Thymus (tissue), 14 donors: ENCODE measurements at places on chromosomes 16 and 17. TPM values are rescaled to one million over a fixed set of nuclear protein-coding genes. Genes with fewer than 3 reads are reported as not detected.

The SPAG5 gene
- 46.0 TPM for total RNA-seq

The CMTM4 gene
- total RNA-seq, result 2.2 TPM

The B3GNT9 gene
- 1.3 TPM for total RNA-seq

The HSD11B2 gene
- 0.09 TPM for total RNA-seq

The MT1E gene
- total RNA-seq, result 2.1 TPM

The CCL4 gene
- total RNA-seq, result 7.3 TPM

The KRTAP9-2 gene
- total RNA-seq, result not detected

The TBX6 gene
- 0.52 TPM for total RNA-seq

The TBC1D3 gene
- total RNA-seq, result not detected

The SLFN12 gene
- total RNA-seq, result 9.7 TPM

The GALR2 gene
- 0.09 TPM for total RNA-seq

The USH1G gene
- 0.09 TPM for total RNA-seq

The FADS6 gene
- total RNA-seq, result 0.14 TPM

The PCGF2 gene
- total RNA-seq, result 1.4 TPM

The KRTAP4-6 gene
- not detected for total RNA-seq

The NETO2 gene
- 10.1 TPM for total RNA-seq

The CHAD gene
- 0.05 TPM for total RNA-seq

The PERCC1 gene
- not detected for total RNA-seq

The ZNF205 gene
- 4.6 TPM for total RNA-seq

The NOTUM gene
- 0.66 TPM for total RNA-seq

The NTN3 gene
- total RNA-seq, result 0.71 TPM

The C16orf74 gene
- total RNA-seq, result 1.5 TPM

The PGAP6 gene
- 22.1 TPM for total RNA-seq

The UTP4 gene
- total RNA-seq, result 18.5 TPM

The BANP gene
- 29.7 TPM for total RNA-seq

The CASKIN1 gene
- 0.05 TPM for total RNA-seq

The TBC1D3H gene
- 0.05 TPM for total RNA-seq

The CDH1 gene
- total RNA-seq, result 30.9 TPM

The FLII gene
- 112 TPM for total RNA-seq

The PNMT gene
- total RNA-seq, result 0.38 TPM

The PDILT gene
- total RNA-seq, result not detected

The YBX2 gene
- 0.66 TPM for total RNA-seq

The ASPHD1 gene
- 0.09 TPM for total RNA-seq

The GPR142 gene
- total RNA-seq, result 0.09 TPM

The IGF2BP1 gene
- 10.9 TPM for total RNA-seq

The CES4A gene
- total RNA-seq, result 2.1 TPM
